ENCODE measurements at places on chromosomes 11 and 22.

- DNase-seq: no peak
Observed at GRCh38 chr11:131909426-131910177, 539.2 kb downstream of the NTM start.

DNA sequence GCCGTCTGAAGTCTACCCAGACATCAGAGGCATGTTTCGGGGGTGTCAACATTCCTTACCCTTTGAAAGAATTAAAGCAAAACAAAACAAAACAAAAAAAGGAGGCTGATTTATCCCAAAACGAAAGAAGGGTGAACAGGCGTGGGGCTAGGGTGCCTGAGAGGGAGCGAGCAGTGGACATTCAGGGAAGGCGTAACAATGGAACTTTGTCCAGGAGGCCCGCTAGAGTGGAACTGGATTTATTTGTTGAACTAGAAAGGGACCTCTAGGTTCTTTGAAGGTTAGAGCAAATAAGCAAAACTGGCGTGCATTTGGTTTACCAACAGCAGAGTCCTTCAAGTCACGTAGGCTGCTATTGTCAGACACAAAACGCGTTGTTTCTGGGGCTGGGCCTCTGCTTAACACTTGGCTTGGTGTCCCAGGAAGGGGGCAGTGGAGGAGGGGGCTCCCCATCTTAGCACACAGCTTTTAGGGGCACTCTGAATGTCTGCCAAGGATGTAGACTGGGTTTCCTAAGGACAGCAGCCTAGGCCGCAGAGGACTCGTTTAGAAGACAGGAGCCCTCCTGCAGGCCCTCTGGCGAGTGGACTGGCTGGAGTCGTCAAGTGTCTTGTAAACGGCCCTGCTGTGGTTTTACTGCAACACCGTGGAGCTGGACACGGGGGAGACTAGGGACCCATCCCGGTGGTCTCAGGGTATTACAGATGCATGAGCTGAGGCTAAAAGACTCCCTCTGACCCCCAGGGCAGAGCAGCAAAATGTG, 203.7 kb upstream of the SORL1-AS1 start:
- no peak for DNase-seq

DNA sequence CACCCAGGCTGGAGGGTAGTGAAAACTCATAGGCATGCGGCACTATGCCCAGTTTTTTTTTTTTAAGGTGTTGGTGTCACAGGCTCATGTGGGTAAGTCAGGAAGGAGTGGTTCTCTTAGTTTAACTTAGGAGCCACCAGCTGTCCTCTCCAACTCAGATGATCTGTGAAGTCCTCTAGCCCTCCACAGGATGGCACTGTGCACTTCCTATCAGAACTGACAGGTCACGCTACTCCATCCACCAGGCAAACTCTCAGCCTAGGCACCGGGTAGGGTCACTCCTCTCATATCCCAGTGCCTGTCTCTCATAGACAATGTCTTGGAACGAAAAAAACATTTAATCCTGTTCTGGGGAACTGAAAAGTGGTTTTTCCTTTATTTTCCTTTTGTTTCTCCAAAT, 16.5 kb downstream of the NAP1L4 start:
- DNase-seq: peak; percentile 52

DNA sequence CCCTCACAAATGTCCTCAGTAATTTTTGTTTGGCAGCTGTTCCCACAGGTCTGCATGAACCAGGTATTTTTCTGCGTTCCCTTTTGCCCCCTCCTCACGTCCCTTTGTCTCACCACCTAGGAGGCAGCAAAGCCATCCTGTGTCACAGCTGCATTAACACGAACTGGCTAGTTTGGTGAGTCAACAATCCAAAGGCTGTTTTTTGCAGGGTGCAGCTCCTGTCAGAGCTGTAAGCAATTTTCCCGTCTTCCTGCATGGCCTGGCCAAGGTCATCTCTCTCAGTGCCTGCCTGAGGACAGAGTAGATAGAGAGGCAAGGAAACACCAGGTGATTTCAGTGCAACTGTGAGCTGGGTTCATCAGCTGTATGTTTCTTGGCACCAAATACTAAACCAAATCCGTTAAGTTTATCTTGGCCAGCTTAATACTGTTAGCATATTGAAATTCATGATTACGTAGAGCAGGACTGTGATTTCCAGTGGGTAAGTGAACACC, 20.6 kb upstream of the VSIG10L2 start:
- no peak for DNase-seq

DNA sequence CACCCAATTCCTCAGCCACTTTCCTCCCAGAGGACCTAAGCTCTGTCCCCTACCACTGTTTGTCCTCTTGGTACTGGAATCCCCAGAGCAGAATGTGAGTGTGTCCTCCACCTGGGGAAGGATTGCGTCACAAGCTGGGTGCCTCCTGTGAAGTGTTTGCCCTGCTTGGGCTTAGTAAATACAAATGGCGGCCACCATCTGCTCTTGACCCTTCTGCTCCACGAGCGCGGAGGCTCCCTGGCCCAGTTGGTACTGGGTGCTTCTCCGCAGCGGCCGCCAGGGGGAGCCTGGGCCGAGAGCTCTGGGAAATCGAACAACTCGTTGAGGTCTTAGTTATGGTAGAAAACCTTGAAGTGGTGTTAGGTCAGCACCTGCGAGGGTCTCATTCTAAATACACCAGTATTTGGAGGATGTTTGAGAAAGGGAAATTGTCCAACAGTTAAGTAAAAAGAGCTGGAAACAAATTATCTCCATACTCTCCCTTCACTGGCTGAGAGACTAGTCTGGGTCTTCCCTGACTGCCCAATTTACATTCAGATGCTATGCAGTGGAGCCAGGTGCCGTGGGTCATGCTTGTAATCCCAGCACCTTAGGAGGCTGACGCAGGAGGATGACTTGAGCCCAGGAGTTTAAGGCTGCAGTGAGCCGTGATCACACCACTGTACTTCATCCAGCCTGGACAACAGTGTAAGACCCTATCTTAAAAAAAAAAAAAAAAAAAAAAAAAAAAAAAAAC, 74.6 kb upstream of the TEAD1 start:
- peak; percentile 74 for DNase-seq

DNA sequence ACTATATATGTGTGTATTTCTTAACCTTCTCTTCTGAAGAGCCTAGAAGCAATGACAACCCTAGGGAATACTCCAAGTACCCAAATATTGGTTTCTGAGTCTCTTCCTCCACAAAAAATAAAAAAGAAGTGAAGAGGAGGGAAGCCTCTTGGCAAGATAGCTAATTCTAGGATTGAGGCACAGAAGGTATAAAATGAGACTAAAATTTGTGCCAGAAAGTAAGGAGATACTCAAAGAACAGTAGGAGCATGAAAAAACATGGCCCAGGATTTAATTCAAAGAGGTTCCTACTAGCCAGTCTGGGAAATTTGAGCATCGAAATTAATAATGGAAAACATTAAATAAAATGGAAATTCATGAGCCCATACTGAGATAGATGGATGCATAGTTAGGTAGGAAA, 112.1 kb downstream of the PAX6 start:
- DNase-seq: no peak

GRCh38 chr11:2992997-2993325, 832 bp upstream of the NAP1L4 start:
- DNase-seq: no peak

DNA sequence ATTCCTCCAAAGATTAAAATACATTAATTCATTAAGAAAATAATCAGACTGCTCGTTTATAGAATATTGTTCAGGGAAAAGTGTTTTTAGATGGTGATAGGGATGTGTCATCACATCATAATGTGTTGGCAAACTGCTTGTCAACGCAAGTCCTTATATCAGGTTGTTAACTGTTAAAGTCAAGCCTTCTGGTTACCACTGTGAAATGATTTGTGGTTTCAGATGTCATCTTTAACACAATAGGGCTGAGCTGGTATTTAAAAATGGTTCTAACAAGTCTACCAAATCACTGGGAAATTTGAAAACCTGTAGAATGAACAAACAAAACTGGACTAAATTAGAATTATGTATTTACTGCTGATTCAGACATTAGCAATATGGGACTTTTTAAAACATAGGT, 2.4 kb upstream of the MMP13 start:
- no peak for DNase-seq

Data from stimulated activated CD8-positive, alpha-beta memory T cell treated with anti-CD3 and anti-CD28 coated beads, Interleukin-4, amount 100 ng/mL, for 48 hours (primary cell).